ENCODE measurements at places on chromosomes 12 and 14. TPM values are rescaled to one million over a fixed set of nuclear protein-coding genes. Genes with fewer than 3 reads are reported as not detected.

- no peak for DNase-seq
These were observed 42.0 kb upstream of the KRR1 start for GRCh38 chr12:75553398-75553797.

- DNase-seq = no peak
These were observed 73.9 kb downstream of the OTOGL start for GRCh38 chr12:80173083-80173864.

DHRS4 gene
- 19.6 TPM for total RNA-seq

- DNase-seq = no peak
These were observed 50.1 kb upstream of the OR5AU1 start for GRCh38 chr14:21205678-21206581.

DNA sequence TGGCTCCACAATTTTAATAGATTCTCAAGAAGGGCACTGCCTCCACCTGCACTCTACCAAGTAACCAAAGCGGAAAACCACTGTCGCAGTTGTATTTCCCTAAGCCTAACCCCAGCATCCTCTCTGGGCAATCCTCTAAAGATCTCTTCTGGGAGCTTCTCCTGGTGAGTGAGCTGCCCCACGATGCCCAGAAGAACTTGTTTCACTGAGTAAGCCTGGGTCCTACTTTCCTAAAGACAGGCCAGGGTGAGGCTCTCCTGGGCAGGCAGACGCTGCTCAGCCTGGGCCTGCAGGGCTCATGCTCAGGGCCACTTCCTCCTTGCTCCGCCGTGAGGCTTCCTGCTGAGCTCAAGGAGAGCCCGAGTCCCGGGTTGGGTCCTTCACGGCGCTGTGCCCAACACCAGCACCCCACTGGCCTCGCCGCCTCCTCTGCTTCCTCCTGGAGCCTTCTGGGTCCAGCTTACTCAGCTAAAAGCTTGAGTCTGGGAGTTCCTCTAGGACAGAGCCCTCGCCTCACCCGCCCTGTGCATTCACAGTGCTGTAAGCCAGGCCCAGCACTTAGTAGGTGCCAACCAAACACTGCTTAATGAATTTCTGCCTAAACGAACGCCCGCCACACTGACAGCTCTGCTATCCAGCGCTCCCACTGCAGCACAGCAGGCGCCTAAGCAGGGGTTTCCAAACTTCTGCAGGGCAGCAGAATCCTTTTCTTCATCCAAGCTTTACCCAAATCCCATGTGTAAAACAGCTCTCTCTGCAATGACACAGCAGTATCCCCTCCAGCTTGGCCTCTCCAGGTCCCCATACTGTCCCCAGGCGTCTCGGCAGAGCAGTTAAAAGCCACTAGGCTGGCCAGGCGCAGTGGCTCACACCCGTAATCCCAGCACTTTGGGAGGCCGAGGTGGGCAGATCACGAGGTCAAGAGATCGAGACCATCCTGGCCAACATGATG lies 5.7 kb downstream of the RAB35 start:
- DNase-seq = no peak

HOXC4 gene
- total RNA-seq = not detected

- DNase-seq = no peak
These were observed 119.9 kb upstream of the LHX5 start for GRCh38 chr12:113591480-113591974.

- no peak for DNase-seq
These were observed 3.3 kb downstream of the AP1G2 start for GRCh38 chr14:23564181-23564812.

KLRC4 gene
- not detected for total RNA-seq

All from dorsolateral prefrontal cortex (tissue), 122 donors.